Left lobe of liver (tissue), 2 donors: ENCODE measurements at places on chromosomes 7 and 10. TPM values are rescaled to one million over a fixed set of nuclear protein-coding genes. Genes with fewer than 3 reads are reported as not detected.

DNA sequence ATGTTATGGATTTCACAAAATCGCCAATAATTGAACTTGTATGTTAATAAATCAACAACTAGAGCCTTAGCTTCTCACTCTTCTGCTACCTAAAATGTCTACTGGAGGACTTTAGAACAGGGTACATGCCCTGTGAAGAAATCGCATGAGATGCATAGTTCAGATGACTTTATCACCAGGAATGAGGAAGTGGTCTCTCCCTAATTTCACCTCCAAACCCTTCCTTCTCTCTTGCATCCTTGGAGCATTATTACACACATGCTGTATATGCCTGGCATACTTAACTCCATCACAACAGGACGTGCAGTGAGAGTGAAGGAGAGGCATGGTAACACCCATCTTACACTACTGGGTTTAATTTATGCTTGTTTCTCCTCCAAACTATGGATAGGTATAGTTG is 27.8 kb downstream of the RHEB start:
- no peak for DNase-seq

GRCh38 chr7:104207731-104208420 is at the start of gene ORC5:
ORC5 (minus strand) TSS chr7:104208013; CDS start chr7:104207904, 109 bp downstream.
- peak; percentile 79 for DNase-seq

- DNase-seq: no peak
These were observed 111.5 kb downstream of the PLXNA4 start for GRCh38 chr7:132464740-132465139.

DNA sequence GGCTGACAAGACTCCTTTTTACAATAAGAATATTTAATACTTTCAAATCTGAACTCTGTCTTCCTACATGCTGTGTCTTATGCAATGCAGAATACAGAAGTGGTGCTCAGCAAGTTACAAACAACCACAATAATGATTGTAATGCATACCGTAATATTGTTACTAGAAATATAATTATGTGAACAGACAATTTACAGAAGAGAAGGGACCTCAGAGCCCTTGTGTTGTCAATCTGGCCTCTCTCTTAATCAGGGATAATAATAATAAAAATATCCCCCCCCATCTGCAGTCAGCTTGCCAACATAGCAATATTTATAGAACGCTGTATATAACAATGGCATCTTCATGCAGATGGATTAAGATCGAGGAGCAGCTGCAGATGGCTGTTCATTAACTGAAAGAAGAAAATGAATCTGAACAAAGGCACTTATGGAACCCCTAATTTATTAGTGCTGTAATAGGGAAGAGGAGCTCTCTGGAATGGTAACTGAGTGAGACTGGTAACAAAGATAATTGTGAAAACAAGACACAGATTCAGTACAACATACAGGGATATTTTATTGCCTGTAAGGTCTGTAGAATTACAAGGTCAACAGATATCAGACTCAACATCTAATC is 106.3 kb downstream of the TMEM26 start:
- DNase-seq: no peak

- no peak for DNase-seq
These were observed 167.8 kb downstream of the CHN2 start for GRCh38 chr7:29362380-29362779.

GRCh38 chr10:17989908-17990767 is 38.4 kb downstream of the SLC39A12 start:
- no peak for DNase-seq

GRCh38 chr10:22476601-22477321 is 131.5 kb downstream of the SPAG6 start:
- DNase-seq: no peak

- no peak for DNase-seq
These were observed 122.5 kb downstream of the RELN start for GRCh38 chr7:103866919-103867318.

DNA sequence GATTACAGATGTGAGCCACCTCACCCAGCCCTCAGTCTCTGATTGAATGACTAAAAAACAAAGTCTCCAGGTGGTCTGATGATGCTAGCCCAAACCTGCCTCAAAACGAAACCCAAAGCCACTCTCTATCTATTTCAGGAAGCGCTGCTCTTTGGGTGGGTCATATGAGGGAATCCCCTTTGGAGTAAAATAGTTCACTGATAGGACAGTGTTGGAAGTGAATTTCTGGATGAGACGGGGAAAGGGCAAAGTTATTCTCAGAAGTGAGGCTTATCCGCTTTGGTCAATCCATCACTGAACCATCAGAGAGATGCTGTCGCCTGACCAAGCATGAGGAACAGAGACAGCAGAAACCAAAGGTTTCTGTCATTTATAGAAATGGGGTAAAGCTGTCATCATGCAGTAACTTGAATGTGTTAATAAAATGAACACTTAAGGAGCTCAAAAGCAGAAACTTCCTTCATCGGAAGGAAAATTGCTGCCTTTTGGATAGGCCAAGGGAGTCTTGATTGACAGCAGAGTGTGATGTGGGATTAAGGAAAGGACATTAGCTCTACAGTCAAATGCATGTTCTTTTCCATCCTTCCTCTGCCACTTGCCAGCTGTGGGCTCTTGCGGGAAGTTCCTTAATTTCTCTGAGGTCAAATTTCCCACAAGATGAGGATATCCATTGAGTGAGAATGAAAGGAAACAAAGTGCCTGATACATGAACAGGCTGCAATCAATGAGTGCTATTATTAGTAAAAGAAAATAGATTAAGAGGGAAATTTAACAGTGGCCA is 64.9 kb upstream of the C1QL3 start:
- DNase-seq: no peak

- no peak for DNase-seq
These were observed 828.8 kb upstream of the MBL2 start for GRCh38 chr10:53601260-53601875.

- DNase-seq: no peak
These were observed 173.3 kb downstream of the CFTR start for GRCh38 chr7:117652943-117653680.

DNA sequence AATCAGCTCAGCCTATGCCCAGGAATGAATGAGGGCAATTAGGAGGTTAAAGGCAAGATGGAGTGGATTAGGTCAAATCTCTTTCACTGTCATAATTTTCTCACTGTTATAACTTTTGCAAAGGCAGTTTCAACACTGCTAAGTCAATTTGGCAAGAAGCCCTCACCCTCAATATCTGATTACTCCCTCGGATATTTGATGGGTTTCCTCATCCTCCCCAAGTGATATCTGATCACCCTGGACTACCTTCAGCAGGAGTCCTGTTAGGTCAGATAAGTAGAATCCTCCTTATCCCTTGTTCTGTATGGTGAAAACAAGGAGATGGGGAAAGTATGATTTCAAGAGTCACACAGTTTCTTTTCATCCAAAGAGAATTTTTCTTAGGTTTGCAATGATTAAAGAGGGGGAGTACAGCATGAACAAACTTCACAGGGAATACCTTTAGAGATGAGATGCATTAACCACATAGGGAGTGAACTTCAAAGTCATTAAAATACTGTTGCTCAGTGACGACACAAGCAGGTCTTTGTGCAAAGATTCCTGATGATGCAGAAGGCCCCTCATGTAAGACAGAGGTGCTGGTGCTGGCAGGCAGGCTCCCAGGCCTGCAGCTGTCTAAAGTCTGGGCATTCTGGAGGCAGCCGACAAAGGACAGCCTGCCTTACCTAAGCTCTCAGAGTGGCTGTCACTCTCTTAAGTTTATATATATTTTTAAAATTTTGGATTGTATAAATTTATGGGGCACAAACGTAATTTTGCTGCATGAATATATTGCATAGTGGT is 75.4 kb upstream of the POM121L12 start:
- no peak for DNase-seq

DNA sequence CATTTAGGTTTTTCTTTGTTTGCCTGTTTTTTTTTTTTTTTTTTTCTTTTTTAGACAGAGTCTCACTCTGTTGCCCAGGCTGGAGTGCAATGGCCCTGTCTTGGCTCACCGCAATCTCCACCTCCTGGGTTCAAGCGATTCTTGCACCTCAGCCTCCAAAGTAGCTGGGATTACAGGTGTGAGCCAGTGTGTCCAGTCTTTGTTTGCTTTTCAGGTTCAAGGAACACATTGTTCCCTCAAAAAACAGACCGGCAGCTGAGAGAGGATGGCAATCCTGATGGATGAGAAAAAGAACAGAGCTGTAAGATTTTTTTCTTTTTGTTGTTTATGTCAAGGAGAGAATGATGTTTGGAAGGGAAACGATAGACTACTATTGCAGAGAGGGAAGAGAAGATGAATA is 23.3 kb upstream of the RHOBTB1 start:
- DNase-seq: no peak

DNA sequence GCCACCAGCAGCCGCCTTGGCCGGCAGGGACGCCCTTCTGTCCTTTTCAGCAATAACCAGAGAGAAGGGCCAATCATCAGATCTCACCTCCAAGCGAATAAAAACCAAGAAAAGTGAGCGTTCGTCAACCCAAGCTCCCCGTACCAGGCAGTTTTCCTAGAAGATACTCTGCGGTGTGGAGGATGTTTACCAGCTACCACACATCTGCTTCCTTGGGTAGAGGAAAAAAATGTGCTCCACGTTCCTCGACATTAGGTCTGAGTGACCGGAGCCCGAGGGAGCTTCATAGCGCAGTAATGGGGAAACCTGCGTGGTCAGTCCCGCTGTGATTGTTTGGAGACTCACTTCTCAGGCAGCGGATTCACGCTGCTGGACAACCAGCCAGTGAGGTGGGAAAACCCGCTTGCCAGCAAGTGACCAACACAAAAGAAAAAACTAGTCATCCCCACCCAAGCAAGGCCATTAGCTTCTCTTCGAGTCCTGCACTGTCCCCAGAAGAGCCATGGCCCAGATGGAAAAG is 73.0 kb downstream of the ZRANB1 start:
- DNase-seq: no peak

- peak; percentile 83 for DNase-seq
These were observed 21.6 kb upstream of the AP5Z1 start for GRCh38 chr7:4753598-4754432.

DNA sequence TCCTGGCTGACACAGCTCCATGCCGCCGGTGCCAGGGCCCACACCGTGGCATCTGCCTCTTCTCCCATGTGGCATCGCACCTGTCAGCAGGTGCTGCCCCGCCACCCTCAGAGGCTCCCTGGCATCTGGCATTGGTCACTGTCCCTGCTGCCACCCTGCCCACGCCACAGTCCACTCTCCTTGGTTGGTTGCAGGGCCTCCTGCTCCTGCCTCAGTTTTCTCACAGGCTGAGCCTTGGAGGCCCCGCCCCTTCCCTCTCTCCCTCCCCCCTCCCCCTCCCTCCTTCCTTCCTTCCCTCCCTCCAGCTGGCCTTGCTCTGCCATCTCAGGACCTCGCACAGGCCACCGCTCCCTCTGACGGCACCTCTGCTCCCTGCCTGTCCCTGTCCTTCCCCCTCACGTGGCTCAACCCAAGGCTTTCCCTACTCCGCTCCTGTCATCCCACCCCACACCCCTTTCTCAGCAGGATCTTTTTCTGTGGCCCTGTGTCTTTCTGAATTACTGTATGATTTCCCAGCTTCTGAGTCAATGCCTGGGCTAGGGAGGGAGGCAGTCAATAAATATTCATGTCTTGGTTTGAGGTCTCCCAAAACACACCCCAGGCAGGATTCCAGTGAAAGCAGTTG is 87.4 kb downstream of the INPP5A start:
- DNase-seq: no peak

- DNase-seq: peak; percentile 59
These were observed 3.1 kb upstream of the SLC18A3 start for GRCh38 chr10:49606981-49607535.

GRCh38 chr10:72009425-72010081 is 45.4 kb downstream of the CHST3 start:
- peak; percentile 54 for DNase-seq

- no peak for DNase-seq
These were observed 155.8 kb upstream of the AOAH start for GRCh38 chr7:36880108-36880507.

DNA sequence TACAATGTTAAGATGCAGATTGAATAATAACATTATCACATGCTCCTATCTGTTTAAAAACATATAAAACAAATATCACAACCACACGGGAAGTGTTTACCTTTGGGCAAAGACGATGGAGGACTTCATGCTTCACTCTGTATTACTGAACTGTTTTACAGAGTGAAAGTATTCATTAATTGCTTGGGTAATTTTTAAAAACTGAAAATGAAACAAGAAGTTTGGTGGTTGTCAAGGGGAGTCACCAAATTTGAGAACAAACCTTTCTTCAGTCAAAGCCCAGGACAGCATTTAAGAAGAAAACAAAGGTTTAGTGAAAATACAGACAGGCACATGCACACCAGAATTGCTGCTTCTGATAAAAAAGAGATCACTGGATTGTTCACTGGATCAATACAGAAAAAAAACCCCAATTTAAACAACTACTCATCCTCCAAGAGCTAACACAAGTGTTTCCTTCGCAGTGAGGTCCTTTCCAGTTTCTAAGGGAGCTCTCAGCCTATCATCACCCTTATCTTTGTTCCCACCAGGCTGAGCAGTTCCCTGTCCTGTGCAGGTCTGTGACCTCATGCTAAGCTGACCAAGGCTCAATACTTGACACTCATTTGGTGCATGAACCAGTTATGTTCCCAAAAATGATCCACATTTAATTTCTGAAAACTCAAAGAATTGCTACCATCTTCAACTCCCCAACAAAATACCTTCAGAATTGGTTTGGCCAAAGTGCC is 8.8 kb downstream of the PARP12 start:
- DNase-seq: no peak

- DNase-seq: no peak
These were observed 76.1 kb upstream of the LRGUK start for GRCh38 chr7:134051020-134051419.

DNA sequence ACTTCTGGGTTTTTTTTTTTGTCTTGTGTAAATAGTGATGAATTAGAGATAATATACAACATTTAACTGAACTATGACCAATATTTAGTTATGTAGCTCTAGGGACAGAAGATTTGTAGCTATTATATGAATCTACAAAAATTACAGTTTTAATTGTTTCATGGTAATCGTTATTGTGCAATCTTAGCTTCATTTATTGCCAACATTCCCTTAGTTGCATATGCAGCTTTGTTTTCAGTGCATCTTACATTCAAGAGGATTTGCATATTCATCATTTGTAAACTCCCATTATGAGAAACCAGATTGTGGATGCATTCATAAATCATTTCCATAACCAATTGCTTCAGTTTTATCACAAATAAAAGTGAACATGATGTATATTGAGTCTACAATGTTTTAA is 68.8 kb downstream of the MALRD1 start:
- DNase-seq: no peak

GRCh38 chr7:135692055-135692454 is 29.7 kb downstream of the STMP1 start:
- no peak for DNase-seq

DNA sequence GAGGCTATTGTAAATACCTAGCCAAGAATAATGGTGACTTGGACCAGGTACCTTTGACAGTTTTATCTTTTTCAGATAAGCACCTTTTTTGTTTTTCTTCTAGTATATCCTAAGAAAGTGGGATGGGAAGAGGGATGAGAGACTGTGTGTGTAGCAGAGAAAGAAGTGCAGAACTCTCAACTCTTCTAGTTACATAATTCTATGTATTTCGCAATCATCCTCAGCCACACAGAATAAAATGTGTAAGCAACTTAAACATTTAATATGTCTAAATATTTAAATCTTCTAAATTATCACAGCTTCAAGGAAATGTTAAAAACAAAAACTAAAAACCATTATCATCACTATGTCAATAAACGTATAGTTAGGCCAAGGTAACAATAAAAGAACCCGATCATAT is 42.6 kb upstream of the GSAP start:
- no peak for DNase-seq

GPR26 gene
- total RNA-seq: not detected

LRRC27 gene
- 3.4 TPM for total RNA-seq

GHRHR gene
- 0.83 TPM for total RNA-seq

ARHGAP12 gene
- 11.3 TPM for total RNA-seq

GRID2IP gene
- total RNA-seq: not detected

CCL26 gene
- not detected for total RNA-seq

LIPJ gene
- total RNA-seq: 0.08 TPM

TMEM72 gene
- not detected for total RNA-seq

NPM3 gene
- total RNA-seq: 7.2 TPM

SPOCK2 gene
- total RNA-seq: 1.6 TPM
